ENCODE measurements at places on chromosomes 11 and 22.

DNA sequence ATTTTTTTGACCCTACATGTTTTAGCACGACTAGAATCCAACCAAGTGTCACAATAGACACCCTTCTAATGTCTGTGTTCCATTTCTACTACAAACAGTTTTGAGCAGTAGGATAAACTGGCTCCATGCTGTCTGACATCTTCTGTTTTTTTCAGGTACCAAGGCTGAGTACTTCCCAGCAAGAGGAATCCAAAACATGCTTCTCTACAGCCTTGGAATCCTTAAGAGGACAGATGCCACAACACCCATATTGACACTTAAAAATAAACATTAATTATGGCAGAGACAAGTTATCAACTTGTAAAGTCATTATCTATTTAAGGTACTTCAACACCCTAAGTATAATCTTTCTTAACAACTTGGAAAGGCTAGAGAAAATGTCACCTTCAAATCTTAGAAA is 54.2 kb downstream of the LGR4 start:
- H3K4me3 ChIP-seq = no peak overlapping the region
- no peak for DNase-seq
- no peak overlapping the region for H3K27ac ChIP-seq
- H3K36me3 ChIP-seq = no peaks in the 10 kb centered on the region
- no peaks in the 10 kb centered on the region for H3K27me3 ChIP-seq

GRCh38 chr11:114892381-114893197 is 214.3 kb downstream of the NXPE2 start:
- no peaks in the 10 kb centered on the region for H3K4me1 ChIP-seq
- no peak overlapping the region for H3K4me3 ChIP-seq
- no peaks in the 10 kb centered on the region for H3K36me3 ChIP-seq
- H3K27me3 ChIP-seq = no peaks in the 10 kb centered on the region
- DNase-seq = no peak
- no peak overlapping the region for H3K27ac ChIP-seq

GRCh38 chr11:16049611-16050010 is 306.7 kb downstream of the SOX6 start:
- H3K36me3 ChIP-seq = no peaks in the 10 kb centered on the region
- no peaks in the 10 kb centered on the region for H3K4me1 ChIP-seq
- no peaks in the 10 kb centered on the region for H3K27me3 ChIP-seq
- H3K4me3 ChIP-seq = no peak overlapping the region

DNA sequence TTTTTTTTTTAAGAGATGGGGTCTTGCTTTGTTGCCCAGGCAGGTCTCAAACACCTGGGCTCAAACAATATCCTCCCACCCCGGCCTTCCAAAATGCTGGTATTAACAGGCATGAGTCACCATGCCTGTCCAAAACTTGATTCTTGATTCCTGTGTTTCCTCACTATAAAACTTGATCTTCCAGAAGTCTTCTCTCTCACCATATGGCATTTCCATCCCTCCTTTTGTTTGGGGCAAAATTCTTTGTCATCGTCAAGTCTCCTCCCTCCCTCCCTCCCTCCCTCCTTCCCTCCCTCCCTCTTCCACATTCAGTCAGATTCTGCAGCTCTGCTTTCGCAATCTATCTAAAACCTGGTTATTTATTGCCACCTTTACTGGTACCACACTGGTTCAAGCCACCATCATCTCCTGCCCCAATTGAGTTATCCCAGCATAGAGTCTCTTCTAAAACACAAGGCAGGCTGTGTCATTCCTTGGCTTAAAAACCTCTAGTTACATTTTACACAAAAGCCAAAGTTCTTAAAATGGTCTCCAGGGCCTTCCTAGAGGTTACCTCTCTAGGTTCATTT is 65.0 kb upstream of the HORMAD2 start:
- H3K4me3 ChIP-seq = no peak overlapping the region
- H3K4me1 ChIP-seq = peaks cover 3% of the 10 kb centered on the region
- H3K27ac ChIP-seq = no peak overlapping the region
- H3K27me3 ChIP-seq = no peaks in the 10 kb centered on the region
- no peak for DNase-seq

DNA sequence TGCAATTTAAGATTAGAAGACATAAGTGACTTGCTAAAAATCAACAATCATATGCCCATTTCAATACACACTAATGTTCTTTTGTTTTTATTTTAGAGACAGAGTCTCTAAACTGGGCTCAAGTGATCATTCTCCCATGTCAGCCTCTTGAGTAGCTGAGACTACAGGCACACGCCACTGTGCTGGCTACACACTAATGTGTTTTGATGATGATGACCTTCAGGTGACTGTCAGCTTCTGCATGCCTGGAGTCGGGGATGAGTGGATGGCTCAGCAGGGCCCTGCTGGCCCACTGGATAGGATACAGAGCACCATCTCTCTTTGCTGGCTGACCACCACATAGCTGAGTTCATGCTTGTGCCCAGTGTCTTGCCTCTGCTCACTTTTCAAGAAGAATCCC is 27.0 kb upstream of the POU2AF1 start:
- H3K4me1 ChIP-seq = no peaks in the 10 kb centered on the region
- no peak overlapping the region for H3K4me3 ChIP-seq
- H3K27me3 ChIP-seq = no peaks in the 10 kb centered on the region
- no peak for DNase-seq
- H3K27ac ChIP-seq = no peak overlapping the region
- H3K36me3 ChIP-seq = no peaks in the 10 kb centered on the region

- H3K4me1 ChIP-seq = peaks cover 19% of the 10 kb centered on the region
- H3K36me3 ChIP-seq = no peaks in the 10 kb centered on the region
- no peaks in the 10 kb centered on the region for H3K27me3 ChIP-seq
- no peak for DNase-seq
- H3K4me3 ChIP-seq = no peak overlapping the region
Measured at GRCh38 chr22:25025491-25026400, 73.2 kb downstream of the KIAA1671 start.
